Right ventricle myocardium inferior (tissue), 1 donor: ENCODE measurements at places on chromosomes 6 and 20. TPM values are rescaled to one million over a fixed set of nuclear protein-coding genes. Genes with fewer than 3 reads are reported as not detected.

MOG gene
- 12.6 TPM for total RNA-seq

TTI1 gene
- 12.4 TPM for total RNA-seq

IMPG1 gene
- total RNA-seq, result not detected

RREB1 gene
- total RNA-seq, result 34.2 TPM

SLPI gene
- total RNA-seq, result 5.7 TPM

GPX5 gene
- not detected for total RNA-seq

MRPS10 gene
- 62.3 TPM for total RNA-seq

FOXC1 gene
- 2.7 TPM for total RNA-seq

AMD1 gene
- 84.9 TPM for total RNA-seq

WFDC10B gene
- total RNA-seq, result not detected

RFX6 gene
- not detected for total RNA-seq

VPS16 gene
- total RNA-seq, result 18.0 TPM

RAET1E gene
- total RNA-seq, result 0.27 TPM

SAYSD1 gene
- 11.8 TPM for total RNA-seq

PSMB9 gene
- total RNA-seq, result 13.4 TPM

EDN3 gene
- not detected for total RNA-seq

SCRT2 gene
- total RNA-seq, result not detected

TSHZ2 gene
- total RNA-seq, result 4.2 TPM

GMDS gene
- total RNA-seq, result 5.3 TPM

TGM3 gene
- total RNA-seq, result not detected

VWA7 gene
- 12.1 TPM for total RNA-seq

GRM1 gene
- 2.9 TPM for total RNA-seq

MROH8 gene
- 3.7 TPM for total RNA-seq

FYN gene
- total RNA-seq, result 50.4 TPM

TENT5A gene
- total RNA-seq, result 60.9 TPM

B3GAT2 gene
- not detected for total RNA-seq

EPHA7 gene
- 1.3 TPM for total RNA-seq

CD24 gene
- total RNA-seq, result 0.35 TPM

RHAG gene
- total RNA-seq, result 0.76 TPM

BNIP5 gene
- total RNA-seq, result not detected
